Myocyte (in vitro differentiated cells): ENCODE measurements at places on chromosomes 2 and 18. TPM values are rescaled to one million over a fixed set of nuclear protein-coding genes. Genes with fewer than 3 reads are reported as not detected.

GRCh38 chr18:7177116-7177744, 53.7 kb upstream of the LRRC30 start:
- peak; percentile 59 for DNase-seq

DNA sequence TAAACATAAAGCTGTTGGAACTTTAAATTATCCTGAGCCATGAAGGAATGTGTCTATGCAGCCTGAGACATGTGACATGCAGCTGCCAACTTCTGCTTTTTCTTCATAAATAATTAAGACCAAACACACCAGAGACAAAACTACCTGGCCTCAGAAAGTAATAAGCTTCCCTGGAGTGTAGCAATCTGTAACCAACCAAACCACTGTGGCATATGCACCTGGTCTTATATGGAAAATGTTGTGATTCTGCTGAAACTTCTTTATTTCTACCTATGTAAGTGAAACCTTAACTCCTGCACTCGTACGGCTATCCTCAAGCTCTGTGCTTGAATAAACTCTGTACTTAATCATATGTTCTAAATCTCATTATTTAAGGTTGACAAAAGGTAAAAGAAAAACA, 515.0 kb downstream of the TMEM182 start:
- no peak for DNase-seq

- DNase-seq, result no peak
These were observed 14.6 kb upstream of the MEP1B start for GRCh38 chr18:32175265-32175664.

GRCh38 chr2:216537366-216537765, 38.7 kb downstream of the RPL37A start:
- DNase-seq, result no peak

CDH19 gene
- total RNA-seq, result not detected in 2 replicates

DNA sequence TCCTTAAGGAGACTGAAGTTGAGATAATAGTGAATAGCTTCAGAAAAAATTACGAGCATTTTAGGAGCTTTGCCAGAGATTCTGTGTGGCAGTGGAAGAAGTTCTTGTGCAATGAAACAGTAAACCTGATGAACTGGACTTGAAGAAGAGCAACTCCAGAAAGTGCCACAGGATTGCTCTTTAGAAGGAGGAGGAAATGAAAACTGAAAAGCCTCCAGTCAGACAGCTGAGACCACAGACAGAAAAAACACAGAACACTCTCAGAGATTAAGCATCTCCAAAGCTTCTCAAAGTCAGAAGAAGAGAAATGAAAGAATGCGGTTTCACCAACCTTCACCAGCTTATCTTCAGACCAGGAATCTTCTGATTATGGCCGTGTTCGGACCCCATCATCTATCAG, 329.7 kb upstream of the CNTNAP5 start:
- no peak for DNase-seq

DNA sequence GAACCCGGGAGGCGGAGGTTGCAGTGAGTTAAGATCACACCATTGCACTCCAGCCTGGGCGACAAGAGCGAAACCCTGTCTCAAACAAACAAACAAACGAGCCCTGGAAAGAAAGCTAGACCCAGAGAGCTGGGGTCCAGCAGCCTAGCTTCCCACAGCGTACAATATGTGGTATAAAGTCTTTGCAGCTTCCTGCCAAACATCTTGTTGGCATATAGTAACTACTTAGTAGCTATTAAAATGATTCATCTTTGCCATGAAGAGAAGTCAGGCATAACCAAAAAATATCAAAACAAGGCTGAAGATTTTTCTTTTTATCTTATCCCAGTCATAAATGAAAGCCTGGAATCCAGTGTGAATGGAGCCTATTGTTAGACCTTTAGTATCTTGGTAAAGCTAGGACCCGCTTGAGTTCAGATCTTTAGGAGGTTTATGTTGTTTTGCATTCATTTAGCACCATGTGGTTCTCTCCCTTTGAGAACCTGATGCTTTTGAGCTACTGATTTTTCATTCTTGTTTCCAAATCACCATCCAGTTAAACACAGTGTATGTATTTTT, 139.7 kb upstream of the NOSTRIN start:
- no peak for DNase-seq

RAMP1 gene
- 19.5 and 20.9 TPM in 2 replicates for total RNA-seq

GRCh38 chr2:9288233-9288632, 81.6 kb downstream of the ASAP2 start:
- DNase-seq, result peak; percentile 96

GRCh38 chr2:69547984-69548715, 95.4 kb downstream of the AAK1 start:
- no peak for DNase-seq

DNA sequence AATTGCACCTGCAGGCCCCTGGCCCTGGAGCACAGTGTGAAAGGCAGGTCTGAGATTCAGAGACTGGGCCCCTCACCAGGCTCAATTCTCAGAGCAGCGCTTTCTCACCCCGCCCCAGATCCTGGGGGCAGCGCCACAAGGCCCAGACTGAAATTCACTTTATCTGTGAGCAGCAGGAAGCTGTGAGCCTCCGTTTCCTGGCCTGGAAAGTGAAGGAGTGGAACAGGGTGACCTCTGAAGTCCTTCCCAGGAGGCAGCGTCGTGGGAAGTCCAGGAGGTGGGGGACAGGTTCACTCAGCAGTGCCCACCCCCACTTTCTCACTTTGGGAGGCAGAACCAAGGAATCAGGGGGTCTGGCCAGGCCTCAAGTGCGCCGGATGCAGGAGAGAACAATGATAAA, 235.4 kb downstream of the NDUFA10 start:
- DNase-seq, result no peak

- no peak for DNase-seq
These were observed 880.2 kb upstream of the TMEFF2 start for GRCh38 chr2:193074933-193075332.

RMDN2 gene
- 23.2 and 26.3 TPM in 2 replicates for total RNA-seq

CFAP65 gene
- total RNA-seq, result 0.05 TPM in 1 of 2 replicates, not detected in the other

DNA sequence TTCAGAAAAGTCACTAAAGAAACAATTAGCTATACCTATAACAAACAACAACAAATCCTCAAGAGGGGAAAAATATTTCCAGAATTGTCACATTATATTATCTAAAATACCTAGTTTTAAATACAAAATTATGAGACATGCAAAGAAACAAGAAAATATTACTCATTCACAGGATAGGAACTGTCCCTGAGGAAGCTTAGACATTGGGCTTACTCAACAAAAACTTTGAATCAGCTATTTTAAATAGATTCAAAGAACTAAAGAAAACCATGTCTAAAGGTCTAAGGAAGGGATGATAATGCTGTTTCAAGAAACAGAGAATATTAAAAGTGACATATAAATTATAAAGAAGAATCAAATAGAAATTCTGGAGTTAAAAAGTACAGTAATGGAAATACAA, 131.9 kb upstream of the ZNF516 start:
- DNase-seq, result no peak

- no peak for DNase-seq
These were observed 43.1 kb downstream of the HPCAL1 start for GRCh38 chr2:10345813-10346212.

MC4R gene
- not detected in 2 replicates for total RNA-seq
